ENCODE measurements at places on chromosomes 3 and 15.

DNA sequence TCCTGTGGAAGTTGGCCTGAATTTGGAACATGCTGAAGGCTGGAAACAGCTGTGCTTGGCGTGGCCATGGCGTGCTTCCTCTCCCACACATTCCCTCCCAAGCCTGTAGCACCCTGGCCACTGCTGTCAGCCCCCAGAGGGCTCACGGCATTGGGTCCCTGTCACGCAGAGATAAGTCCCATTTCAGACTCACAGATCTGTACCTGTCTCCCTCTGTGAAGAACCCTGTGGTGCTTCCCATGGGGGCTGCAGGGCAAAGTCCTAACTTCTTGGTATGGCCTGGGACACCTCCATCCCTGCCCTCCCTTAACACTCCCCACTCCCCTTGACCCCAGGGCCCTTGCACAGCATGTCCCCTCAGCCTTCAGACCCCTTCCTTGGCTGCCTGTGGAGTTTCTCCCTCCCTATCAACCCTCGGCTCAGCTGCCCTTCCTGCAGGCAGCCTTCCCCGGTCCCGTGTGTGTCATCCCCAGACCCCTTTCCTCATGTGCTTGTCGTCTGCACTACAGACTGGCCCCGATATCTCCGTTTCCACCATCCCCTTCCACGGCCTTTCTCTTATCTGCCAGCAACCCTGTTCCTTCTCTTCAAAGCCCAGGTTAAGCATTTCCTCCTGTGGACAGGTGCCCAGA lies 28.6 kb downstream of the ABTB1 start:
- DNase-seq = no peak

- DNase-seq = no peak
These were observed 46.6 kb upstream of the TBC1D21 start for GRCh38 chr15:73826711-73827251.

GRCh38 chr15:91027677-91028076 lies 5.3 kb upstream of the VPS33B start:
- DNase-seq = no peak

DNA sequence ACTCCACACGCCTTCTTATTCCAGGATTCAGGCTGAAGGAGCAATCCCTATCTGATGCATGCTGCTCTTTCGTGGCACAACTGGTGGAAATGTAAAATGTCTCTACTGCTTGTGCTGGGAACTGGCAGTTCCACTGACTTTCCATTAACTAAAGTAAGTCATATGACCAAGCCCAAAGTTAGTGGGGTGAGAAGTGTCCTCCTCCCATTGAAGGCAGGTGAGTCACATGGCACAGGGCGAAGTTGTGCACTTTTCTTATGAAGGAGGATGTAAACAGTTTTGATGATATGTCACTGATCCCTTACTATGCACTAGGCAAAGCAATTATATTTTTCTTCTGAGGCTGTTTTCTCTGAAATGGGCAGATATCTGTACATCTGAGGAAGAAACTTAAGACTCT lies 51.6 kb downstream of the SLC7A14 start:
- no peak for DNase-seq

GRCh38 chr3:22297436-22297835 lies 546.4 kb upstream of the ZNF385D start:
- DNase-seq = no peak

GRCh38 chr3:98612996-98613517 lies 19.6 kb upstream of the CPOX start:
- DNase-seq = no peak

- DNase-seq = no peak
These were observed 3.7 kb upstream of the CCK start for GRCh38 chr3:42269647-42270046.

DNA sequence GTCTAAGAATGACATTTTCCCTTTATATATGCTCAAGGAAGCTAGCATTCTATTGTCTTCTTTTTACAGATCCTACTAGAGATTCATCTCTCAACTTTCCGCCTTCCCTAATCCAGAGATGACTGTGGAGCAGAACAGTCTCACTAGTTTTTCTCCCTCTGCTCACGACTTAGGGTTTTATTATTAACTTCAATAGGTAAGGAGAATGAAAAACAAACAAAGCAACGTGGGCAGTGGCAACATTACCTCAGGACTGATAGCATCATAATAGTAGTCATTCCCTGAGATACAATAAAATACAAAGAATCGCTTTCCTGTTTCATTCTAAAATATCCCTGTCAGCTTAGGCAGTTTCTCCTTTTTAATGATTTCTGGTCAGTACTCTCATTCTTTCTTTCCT lies 154.3 kb upstream of the PLAAT1 start:
- DNase-seq = no peak

GRCh38 chr15:44801364-44801763 lies 65.0 kb downstream of the TRIM69 start:
- DNase-seq = no peak
